ENCODE measurements at places on chromosomes 2 and 18.

DNA sequence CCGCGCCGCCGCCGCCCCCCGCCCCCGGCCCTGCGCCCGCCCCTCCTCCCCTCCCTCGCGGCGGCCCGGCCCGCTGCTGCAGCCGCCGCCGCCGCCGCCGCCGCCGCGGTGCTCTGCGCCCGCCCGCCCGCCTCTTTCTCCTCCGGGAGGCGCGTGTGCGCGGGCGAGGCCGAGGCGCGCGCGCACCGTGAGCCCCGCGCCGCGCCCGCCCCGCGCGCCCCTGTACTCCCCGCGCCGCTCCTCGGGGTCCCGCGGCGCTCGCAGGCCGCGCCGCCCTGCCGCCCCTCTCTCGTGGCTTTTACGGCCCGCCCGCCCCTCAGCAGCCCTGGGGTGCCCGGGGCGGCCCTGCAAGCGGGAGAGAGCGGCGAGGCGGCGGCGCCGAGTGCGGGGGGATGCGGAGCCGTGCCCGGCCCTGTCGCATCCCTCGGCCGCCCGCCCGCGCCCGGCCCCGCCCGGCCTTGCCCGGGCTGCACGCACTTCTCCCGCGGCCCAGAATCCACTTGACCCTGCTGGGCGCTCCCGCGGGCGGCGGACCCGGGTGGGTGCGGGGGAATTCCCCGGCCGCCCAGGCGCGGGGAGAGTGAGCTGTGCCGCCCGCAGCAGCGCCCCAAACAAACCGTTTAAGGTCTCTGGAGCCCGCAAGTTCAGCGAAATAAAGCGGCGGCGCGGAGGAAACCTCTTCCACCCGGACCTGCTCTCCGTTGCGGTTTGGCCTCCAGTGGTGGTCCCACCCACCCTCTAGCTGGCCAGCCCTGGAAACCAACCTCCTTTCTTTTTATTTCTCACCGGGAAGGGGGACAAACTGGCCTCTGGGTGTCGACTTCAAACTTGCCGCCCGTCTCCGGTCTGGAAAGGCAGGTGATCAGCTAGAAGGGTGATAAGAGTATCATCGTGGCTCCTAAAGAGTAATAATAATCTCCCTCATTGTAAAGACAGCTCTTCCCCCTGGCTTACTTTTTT is 37.4 kb downstream of the AFF3 start:
- no peak for DNase-seq

- DNase-seq: no peak
Observed at GRCh38 chr2:174785481-174785880, 21.2 kb upstream of the CHRNA1 start.

DNA sequence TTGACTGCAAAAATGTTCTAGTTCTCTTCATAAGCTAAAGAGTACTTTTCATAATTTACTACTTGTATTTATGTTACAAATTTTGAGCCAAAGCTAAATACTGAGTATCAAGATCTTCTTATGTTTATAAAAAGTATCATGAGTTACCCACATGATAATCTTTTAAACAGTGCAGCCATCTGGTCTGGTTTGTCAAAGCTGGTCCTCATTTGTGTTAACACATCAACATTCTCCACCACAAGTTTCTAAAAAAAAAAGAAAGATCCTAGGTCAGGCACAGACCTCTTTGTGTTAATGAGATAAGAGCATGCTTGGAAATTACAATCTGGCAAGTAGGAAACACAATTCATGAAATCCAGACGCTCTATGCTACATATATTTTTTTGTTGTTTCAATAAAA is 75.5 kb upstream of the FRZB start:
- no peak for DNase-seq

DNA sequence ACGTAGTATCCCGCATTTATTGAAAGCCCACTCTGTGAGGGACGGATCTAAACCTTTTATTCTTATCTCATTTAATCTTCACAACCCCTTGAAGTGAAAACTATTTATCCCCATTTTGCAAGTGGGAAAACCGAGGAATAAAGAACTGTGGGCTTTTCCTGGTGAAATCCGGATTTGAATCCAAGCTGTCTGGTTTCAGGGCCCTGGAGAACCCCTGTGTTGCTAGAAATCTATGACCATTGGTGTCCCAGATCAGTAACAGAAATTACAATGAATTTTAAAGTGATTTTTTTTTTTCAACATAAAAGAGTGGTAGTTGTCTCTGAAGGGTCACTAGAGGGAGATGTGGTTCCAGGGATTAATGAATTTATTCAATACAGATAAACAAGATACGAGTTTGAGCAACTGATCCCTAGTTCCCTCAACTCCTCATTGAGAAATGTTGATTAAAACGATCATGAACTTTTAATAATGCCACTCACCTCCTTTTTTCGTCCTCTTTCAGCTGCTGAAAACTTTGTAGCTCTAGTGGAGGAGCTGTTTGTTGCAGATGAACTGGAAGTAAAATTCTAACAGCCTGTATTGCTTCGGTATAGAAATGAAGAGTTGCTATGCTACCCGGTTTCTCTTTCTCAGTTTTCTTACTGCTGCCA is 940 bp downstream of the XRCC5 start:
- no peak for DNase-seq

GRCh38 chr2:216548901-216549331 is 50.3 kb downstream of the RPL37A start:
- no peak for DNase-seq

- no peak for DNase-seq
Observed at GRCh38 chr2:169659320-169659719, 34.9 kb downstream of the CFAP210 start.

DNA sequence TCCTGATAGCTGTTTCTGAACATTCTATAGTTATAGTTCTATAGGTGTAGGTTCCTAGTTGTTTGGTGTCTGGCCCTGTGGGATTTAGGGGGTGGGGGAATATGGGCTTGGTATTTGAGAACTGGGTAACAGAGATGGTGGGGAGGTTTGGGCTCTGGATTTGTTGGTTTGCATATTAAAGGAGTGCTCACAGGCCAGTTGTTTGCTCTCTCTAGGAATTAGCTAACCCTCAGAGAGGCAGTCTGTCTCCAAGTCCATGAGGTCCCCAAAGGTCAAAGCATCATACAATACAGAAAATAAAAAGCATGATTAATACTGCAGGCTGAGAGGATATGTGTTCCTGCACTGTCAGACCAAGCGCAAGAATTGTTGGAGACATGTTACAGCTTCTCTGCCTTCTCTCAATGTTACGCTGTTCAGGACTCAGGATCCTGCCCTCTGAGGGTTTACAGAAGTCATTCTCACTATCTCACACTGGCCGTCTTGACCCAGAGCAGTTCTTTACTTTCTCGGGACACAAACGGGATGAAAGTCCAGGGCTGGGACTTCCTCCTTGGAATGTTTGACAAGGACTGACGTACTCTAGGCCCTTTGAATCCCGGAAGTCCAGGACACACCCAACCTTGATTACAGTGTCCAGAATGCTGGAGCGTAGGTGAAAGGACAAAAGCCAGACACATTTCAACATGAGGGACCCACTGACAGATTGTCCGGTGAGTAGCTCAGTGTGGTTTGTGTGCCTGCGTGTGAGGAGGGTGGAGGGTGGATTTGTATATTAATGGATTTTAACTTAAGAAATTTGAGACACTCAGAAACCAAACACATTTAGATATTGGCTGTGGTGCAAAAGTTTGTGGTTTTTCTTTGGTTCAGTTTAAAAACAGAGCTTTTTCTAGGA is at the start of gene NOSTRIN:
Gene NOSTRIN, plus strand, starts transcription at position 677 of the 898 bp plus-strand sequence. Its CDS starts 10 bp downstream, at position 687.
- no peak for DNase-seq

DNA sequence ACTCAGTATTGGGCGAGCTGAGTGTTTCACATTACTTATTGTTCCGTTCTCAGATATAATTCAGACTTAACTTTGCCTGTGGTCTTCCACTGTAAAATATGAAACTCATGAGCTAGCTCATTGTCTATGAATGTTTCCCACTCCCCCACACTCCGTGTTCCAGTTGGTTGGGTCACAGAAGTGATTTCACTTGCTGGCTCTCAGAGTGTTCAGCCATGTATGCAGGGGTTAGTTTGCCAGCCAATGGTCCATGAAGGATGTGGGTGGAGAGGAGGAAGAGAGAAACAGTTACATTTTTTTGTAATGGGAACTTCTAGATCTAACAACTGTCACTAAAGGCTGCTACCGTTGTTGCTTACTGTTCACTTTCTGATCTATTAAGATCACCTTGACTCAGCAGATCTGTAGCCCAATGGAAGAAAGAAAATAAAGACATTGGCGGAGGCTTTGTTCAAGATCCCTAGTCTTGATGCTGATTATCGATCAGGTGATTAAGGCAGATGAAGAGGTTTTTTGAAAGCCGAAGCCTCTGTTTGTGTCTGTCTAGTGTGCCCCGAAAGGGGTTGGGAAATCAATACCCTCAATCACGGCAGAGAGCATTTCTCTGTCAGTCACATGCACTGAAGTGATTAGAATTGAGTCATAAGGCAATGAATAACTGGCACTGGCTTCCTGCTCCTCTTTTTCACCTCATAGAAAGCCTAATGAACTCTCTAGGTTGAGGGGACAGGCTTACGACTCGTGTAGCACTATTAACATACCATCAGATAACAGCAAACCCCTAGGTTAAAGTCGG is 279.7 kb upstream of the FIGN start:
- peak; percentile 16 for DNase-seq

GRCh38 chr18:73948497-73948896 is 199.1 kb downstream of the FBXO15 start:
- no peak for DNase-seq

- DNase-seq: no peak
Observed at GRCh38 chr2:238864207-238865014, 16.5 kb downstream of the TWIST2 start.

DNA sequence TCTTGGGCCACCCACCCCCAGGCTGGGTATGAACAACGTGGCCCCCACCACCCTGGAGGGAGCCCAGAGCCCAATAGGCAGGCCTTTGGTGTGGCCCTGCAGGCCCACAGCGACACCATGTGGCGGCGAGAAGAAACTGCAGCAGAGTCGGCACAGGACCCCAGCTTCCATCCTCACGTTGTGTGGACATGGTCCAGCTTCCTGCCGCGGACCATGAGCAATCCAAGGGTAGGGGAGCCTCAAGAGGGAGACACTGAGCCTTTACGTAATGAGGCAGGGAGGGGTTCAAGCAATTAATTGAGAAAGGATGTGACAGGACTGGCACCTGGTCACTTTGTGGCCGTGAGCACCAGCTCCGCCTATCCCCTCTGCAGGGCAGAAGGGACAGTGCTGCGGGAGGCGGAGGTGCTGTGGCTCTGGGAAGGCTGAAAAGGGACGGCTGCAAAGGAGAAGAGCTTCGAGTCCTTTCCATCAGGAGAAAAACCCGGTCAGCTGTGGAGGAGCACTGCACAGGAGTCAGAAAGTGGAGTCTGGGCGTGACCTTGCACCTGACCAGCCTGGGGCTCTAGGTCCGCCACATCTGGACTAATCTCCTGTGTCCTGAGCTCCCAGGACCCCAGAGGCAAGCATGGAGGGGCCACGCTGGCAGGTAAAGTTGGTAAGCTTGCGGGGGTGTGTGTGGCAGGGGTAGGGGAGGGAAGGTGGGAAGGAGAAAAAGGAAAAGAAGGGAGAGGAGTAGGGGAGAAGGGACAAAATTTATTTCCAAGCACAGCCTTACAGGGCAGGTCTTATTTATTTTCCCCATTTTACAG is 44.9 kb downstream of the TMEM37 start:
- peak; percentile 67 for DNase-seq

GRCh38 chr2:74947703-74948102 is 10.7 kb upstream of the POLE4 start:
- DNase-seq: no peak

DNA sequence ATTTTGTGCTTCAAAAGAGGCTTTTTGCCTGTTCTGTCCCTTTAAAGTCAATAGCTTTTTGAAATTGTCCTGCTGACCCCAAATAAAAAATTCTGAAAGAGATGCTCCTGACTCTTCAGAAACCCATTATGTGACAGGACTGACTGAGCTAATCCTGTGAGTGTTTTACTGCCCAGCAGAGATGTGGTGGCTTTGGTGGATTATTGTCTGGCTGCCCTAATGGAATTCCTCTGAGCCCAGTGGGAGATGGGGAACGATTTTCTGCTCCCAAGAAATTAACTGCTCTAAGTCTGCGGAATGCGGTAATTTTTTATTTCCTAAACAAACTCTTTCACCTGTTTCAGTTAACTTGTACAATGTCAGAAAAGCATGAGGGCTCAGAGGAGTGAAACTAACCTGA is 258.2 kb downstream of the IKZF2 start:
- DNase-seq: no peak

- no peak for DNase-seq
Observed at GRCh38 chr18:59196161-59196725, 23.7 kb upstream of the GRP start.

DNA sequence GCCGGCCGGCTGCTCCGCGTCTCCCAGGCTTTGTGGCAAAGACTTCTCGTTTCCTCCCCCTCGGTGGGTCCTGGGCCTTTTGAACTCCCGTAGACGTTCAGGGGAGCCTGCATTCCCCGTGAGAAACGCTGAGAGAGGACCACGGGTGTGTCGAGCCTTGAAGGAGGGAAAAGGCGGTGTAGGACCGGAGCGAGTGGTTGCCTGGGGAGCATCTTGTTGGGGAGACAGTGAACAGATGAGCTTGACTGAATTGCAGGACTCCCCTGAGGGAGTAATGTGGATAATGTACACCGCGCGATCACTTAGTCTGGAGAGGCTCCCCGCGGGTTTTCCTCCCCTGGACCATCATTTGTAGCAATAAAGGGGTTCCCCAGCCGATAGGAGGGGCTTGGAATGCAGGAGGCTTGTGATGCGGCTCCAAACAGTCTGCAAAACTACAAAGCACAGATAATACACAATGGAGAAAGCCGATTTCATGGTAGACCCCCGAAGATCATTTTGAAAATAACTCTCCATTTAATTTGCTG is 769 bp downstream of the ALMS1 start:
- no peak for DNase-seq
